Gastrocnemius medialis (tissue), 4 donors: ENCODE measurements at places on chromosomes 2 and 18.

GRCh38 chr2:109351164-109351756 is 222.3 kb downstream of the SH3RF3 start:
- DNase-seq: peak; percentile 74

GRCh38 chr2:217108086-217108485 is 248.2 kb upstream of the TNP1 start:
- no peak for DNase-seq

- no peak for DNase-seq
Observed at GRCh38 chr18:3458378-3458777, 8.4 kb downstream of the TGIF1 start.

DNA sequence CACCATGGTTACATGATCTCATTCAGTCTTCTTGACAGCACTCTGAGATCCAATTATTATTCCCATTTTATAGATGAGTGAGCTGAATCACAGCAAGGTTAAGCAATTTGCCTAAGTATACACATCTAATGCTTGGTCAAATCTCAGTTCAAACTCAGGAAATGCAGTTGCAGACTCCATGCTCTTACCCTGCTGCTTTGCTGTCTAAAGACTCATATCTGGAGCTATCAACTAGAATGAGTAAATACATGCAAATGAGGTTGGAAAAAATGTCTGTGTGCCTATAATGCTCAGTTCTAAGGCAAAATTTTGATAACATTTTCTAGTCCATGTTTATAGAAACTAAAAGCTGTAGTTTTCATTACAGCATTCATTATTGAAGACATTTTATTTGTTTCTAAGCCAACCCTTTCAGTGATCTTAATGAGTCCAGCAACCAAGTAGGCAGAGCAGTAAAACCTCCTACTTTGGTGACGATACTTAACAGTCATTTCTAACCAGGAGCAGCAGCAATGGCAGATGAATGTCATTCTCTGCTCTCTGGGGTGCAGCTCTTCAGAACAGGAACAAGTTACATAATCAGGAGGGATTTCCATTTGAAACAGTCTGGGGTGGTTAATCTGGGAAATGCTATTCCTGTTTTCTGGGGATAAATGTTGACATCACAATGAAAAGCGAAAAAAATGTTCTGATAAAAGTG is 396.8 kb upstream of the UBE2E3 start:
- no peak for DNase-seq
